Activated naive CD8-positive, alpha-beta T cell treated with anti-CD3 and anti-CD28 coated beads, Interleukin-2, amount 10 ng/mL, durations not matched to agents 7 days and 5 days (primary cell): ENCODE measurements at places on chromosomes 7 and 10. TPM values are rescaled to one million over a fixed set of nuclear protein-coding genes. Genes with fewer than 3 reads are reported as not detected.

Gene ZNF107
- total RNA-seq: 28.9 TPM

Gene LIPM
- total RNA-seq: not detected

Gene SLC26A4
- 0.17 TPM for total RNA-seq

- H3K27me3 ChIP-seq: no peaks in the 10 kb centered on the region
Measured at GRCh38 chr7:101884671-101885596, 67.5 kb downstream of the CUX1 start.

DNA sequence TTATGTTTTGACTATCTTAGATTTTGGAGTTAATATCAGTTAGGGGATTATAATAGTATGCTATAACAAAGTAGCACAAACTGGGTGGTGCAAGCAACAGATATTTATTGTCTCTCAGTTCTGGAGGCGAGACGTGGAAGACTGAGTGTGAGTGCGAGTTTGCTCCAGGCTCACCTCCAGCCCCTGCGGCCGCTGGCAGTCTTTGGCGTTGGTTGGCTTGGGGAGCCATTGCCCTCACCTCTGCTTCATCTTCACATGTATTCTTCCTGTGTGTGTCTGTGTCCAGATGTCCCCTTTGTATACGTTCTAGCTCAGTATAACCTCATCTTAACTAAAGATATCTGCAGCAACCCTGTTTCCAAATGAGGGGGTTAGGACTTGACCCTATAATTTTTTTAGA is 343.9 kb upstream of the COBL start:
- H3K27me3 ChIP-seq: no peaks in the 10 kb centered on the region
- H3K4me3 ChIP-seq: no peak overlapping the region
- DNase-seq: no peak
- no peaks in the 10 kb centered on the region for H3K36me3 ChIP-seq

DNA sequence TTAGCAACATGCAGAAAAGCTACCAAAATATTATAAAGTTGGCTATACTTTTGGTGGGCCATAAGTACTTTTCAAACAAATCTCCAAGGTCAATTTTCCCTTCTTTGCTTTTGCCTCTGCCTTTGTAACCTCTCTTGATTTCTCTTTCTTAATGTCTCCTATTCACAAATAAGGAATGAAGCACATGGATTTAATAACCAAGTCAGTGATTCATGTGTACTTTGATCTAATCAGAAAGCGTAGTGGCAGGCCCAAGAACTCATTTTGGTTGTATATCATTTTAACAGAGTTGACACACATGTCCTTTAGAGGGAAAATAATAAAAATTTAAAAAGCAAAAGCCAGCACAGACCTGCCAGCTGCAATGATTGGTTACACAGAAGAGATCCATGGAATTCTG is 93.7 kb downstream of the FZD1 start:
- no peak overlapping the region for H3K27ac ChIP-seq
- no peak overlapping the region for H3K4me3 ChIP-seq
- no peaks in the 10 kb centered on the region for H3K36me3 ChIP-seq
- no peak for DNase-seq
- peaks cover 2% of the 10 kb centered on the region for H3K27me3 ChIP-seq

GRCh38 chr10:62959553-62959952 is 143.4 kb upstream of the EGR2 start:
- no peaks in the 10 kb centered on the region for H3K36me3 ChIP-seq
- H3K4me3 ChIP-seq: no peak overlapping the region
- H3K4me1 ChIP-seq: no peaks in the 10 kb centered on the region
- peaks cover 15% of the 10 kb centered on the region for H3K27me3 ChIP-seq

DNA sequence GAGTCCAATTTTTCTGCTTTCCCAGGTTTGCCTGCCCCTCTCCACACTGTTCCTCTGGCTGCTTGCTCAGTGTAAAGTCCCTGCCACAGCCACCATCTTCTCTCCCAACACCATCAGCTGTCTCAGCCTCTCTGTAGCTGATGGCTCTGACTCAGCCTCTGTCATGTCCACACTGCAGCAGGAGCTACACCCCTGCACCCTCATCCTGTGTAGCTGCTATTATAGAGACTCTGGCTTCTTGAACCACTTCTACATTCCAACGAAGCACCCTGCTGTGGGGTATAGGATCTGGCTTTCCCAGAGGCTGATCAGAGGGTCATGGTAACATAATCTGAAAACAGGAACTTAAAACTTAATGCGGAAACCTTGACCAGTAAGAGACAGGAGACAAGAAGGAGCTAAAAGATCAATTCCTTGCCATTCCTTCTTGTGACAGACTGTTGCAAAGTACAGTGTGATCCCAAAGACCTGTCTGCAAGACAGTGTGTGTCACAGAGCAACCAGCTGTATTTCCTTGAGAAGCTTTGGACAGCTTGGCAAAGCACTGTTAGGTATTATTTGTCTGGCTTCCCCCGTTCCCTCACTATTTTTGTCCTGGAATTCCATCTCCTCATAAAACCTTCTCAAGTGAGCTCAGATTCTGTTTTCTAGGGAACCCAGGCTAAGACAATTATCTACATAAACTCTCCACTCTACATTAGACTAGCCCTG is 42.3 kb downstream of the NRCAM start:
- no peaks in the 10 kb centered on the region for H3K27me3 ChIP-seq
- no peaks in the 10 kb centered on the region for H3K36me3 ChIP-seq
- no peak for DNase-seq

- H3K4me3 ChIP-seq: peak overlapping the region; percentile 88
- peak; percentile 73 for DNase-seq
- H3K36me3 ChIP-seq: peaks cover 4% of the 10 kb centered on the region
Measured at GRCh38 chr10:119306514-119306951, 99.2 kb downstream of the GRK5 start.

DNA sequence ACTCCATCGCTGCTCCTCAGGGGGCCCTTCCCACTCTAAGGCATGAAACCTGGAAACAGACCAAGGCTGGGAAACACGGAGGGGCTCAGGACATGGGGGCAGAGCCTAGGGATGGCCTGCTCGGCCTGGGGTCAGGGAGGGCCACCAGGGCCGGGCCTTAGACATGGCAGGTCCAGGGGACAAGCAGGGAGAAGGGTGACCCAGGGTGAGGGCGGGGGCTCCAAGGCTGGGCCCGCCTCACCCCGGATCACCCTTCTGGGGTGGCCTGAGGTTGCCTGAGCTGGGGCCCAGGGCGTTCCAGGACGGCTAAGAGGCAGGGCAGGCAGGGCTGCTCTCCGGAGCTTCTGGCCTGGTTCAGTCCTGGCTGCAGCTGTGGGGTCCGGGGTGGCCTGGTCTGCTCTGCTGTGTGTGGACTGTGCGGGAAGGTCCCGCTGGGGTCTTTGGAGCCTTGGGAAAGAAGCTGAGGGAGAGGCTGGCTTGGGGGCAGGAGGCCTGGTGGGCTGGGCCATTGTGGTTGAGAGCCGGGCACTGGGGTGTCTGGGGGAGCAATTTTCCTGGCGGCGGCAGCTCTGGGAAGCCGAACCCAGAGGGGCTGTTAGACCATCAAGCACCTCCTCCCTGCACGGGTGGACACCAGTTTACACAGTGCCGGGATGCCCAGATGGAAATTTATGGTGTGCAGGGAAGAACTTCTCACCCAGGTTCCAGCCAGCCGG is 52.2 kb downstream of the UNCX start:
- H3K36me3 ChIP-seq: no peaks in the 10 kb centered on the region
- H3K4me3 ChIP-seq: no peak overlapping the region
- no peaks in the 10 kb centered on the region for H3K4me1 ChIP-seq
- DNase-seq: no peak

- H3K27me3 ChIP-seq: peaks cover 73% of the 10 kb centered on the region
- H3K4me1 ChIP-seq: peaks cover 7% of the 10 kb centered on the region
- DNase-seq: no peak
Measured at GRCh38 chr10:22473044-22473443, 127.7 kb downstream of the SPAG6 start.

DNA sequence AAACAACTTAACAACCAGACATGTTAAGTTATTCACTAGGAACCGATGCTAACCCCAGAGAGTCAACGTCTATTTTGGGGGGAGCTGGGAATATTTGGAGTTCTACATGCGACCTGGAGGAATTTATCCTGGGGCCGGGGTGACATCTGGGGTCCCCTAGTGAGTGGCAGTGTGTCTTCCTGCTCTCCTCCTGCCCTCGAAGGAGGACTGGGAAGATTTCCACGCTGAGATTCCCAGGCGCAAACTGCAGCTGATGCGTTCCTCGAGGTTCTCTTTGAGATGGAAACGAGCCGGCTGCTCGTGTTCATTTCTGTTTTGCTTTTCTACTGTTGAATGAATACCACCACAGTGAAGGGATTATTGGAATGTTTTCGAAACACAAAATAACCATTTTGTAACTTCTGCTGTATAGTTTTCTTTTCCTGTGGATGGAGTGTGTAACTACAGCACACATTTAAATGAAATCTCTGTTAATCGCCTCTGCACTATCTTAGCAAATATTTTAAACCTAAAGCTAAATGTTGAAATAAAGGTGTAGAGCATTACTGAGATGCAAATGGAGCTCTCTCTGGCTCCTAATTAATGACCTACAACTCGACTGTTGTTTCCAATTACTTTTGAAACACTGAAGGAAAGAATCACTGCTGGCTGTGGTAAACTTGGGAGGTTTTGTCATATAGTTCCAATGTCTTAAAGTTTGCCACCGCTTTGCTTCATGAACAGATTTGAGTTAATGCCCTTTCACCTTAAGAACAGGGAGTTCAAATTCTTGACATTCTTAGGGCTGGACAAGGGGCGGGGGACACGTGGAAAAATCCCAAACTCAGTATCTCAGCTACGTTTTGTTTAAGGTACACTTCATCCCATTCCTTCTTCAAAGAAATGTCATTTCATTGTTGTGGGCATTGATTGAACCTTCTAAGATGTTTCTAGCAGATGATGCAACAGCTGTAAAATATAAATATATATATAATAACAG is 21.1 kb downstream of the GATA3 start:
- DNase-seq: no peak
- peaks cover 22% of the 10 kb centered on the region for H3K4me1 ChIP-seq
- no peak overlapping the region for H3K27ac ChIP-seq
- H3K36me3 ChIP-seq: peaks cover 44% of the 10 kb centered on the region

GRCh38 chr10:28719789-28720436 is 42.6 kb downstream of the BAMBI start:
- no peak overlapping the region for H3K27ac ChIP-seq
- no peak overlapping the region for H3K4me3 ChIP-seq
- DNase-seq: no peak
- H3K36me3 ChIP-seq: no peaks in the 10 kb centered on the region

DNA sequence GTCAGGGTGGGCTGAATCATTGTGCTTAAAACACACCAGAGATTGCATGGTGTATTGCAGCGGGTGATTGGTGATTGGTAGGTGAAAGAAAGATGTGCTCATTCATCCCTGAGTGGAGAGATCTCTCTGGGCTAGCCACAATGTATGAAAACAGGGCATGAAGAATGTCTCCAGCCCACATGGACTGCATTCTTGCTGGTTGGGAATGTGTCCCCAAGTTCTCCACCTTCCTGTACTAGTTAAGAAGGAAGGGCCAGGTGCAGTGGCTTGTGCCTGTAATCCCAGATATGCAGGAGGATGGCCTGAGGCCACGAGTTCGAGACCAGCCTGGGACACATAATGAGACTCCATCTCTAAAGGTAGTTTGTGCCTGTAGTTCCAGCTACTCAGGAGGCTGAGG is 113.8 kb upstream of the LANCL2 start:
- H3K4me1 ChIP-seq: peaks cover 5% of the 10 kb centered on the region
- no peak overlapping the region for H3K27ac ChIP-seq
- no peak for DNase-seq
- no peak overlapping the region for H3K4me3 ChIP-seq

DNA sequence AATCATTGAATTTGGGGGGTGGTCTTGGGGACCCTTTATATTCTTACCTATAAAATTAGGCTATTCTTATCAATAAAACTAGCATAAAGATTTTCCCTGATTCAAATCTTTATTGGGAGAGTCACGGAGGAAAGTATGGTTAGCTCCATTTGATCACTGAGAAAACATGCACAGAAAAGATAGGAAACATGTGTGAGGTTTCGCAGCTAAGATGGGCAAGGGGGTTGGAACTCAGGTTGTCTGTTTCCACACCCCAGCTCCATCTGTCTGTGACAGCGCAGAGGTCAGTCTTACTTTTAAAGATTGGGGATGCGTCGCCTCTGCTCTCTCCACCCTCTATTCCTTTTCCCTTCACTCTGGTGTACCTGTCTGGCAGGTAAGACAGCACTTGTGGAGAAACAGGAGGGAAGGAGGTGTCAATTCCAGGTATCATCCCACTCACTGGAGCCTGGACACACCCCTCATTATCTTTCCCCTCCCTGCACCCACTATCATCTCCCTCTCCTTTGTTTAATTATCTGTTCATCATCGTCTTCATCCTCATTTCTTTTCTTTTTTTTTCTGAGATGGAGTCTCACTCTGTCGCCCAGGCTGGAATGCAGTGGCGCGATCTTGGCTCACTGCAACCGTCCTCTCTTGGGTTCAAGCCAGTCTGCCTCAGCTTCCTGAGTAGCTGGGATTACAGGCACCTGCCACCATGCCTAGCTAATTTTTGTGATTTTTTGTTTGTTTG is 2.4 kb upstream of the DENND10 start:
- H3K27ac ChIP-seq: no peak overlapping the region
- H3K4me1 ChIP-seq: peaks cover 8% of the 10 kb centered on the region
- DNase-seq: no peak
- H3K4me3 ChIP-seq: no peak overlapping the region
- H3K36me3 ChIP-seq: no peaks in the 10 kb centered on the region
- peaks cover 9% of the 10 kb centered on the region for H3K27me3 ChIP-seq

- peak overlapping the region; percentile 79 for H3K27ac ChIP-seq
- no peak for DNase-seq
Measured at GRCh38 chr7:4738711-4739527, 36.5 kb upstream of the AP5Z1 start.

DNA sequence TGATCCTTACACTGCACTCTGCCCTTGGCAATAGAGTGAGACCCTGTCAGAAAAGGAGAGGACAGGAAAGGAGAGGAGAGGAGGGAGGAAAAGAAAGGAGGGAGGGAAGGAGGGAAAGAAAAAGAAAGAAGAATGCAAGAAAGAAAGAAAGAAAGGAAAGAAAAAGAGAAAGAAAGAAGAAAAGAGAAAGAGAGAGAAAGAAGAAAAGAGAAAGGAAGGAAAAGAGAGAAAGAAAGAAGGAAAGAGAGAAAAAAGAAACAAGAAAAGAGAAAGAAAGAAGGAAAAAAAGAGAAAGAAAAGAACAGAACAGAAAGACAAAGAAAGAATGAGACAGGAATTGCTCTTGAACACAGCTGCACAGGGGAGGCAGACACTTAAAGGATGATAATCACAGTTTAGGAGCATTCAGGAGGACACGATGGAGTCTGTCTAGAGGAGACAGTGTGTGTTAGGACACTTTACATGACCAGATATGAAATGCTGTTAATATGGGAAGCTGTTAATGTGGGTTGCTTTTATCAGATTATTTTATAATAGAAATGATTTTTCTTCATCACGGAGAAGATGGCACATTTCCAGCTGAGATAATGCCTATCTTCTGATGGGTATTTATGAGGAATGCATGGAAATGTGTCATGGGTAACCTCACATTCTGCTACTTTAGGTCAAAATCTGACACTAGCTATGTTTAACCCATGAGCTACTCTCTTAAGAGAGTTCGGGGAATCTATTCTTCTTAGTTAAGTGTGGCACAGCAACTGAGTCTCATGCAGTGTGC is 160.5 kb downstream of the BAMBI start:
- H3K4me1 ChIP-seq: no peaks in the 10 kb centered on the region
- DNase-seq: no peak
- H3K27me3 ChIP-seq: peaks cover 8% of the 10 kb centered on the region
- H3K36me3 ChIP-seq: no peaks in the 10 kb centered on the region
- H3K4me3 ChIP-seq: no peak overlapping the region
